ENCODE measurements at places on chromosomes 3 and 15.
A peak's percentile ranks its signal among the peaks of the same experiment; 100 is the strongest.

GRCh38 chr3:14718539-14718938 is 43.6 kb downstream of the C3orf20 start:
- no peak for DNase-seq

GRCh38 chr15:99268431-99268830 is 17.1 kb downstream of the LRRC28 start:
- DNase-seq: no peak

DNA sequence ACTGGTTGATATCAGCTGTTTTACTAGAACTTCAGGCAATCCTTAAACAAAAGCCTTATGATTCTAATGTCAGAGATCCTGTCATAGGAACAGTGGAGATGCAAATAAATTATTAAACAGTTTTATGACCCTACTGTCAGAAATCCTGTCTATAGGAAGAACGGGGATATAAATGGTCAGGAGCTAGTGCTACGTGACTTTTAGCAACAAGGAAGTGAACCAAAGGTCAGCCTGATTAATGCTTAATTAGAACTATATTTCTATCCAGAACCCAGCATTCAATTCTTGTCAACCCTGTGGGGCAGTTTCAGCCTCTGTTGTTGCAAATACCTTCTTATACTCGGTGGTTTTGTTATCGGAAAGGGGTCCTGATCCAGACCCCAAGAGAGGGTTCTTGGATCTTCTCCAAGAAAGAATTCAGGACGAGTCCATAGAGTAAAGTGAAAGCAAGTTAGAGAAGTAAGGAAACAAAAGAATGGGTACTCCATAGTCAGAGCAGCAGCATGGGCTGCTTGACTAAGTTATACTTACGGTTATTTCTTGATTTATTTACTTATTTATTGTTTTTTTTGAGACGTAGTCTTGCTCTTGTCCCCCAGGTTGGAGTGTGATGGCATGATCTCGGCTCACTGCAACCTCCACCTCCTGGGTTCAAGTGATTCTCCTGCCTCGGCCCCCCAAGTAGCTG is 59.9 kb upstream of the RNU6-1 start:
- no peak for DNase-seq

GRCh38 chr3:45506084-45506483 is 88.5 kb upstream of the LIMD1 start:
- peak; percentile 26 for DNase-seq

GRCh38 chr3:61914276-61914675 is 352.9 kb downstream of the PTPRG start:
- DNase-seq: no peak

- no peak for DNase-seq
These were observed 28.7 kb upstream of the SAMMSON start for GRCh38 chr3:69970827-69971226.

DNA sequence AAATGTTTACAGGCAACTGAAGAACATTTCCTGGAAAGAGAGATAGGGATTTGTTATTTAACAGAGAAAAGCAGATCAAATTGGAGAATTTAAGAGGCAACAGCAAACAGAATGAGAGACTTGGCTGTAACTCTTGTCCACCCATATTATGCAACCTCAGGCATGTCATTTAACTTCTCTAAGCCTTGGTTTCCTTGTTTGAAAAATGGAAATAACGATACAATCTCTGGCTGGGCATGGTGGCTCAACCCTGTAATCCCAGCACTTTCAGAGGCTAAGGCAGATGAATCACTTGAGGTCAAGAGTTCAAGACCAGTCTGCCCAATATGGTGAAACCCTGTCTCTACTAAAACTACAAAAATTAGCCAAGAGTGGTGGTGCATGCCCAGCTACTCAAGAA is 23.7 kb downstream of the ARRDC4 start:
- no peak for DNase-seq

DNA sequence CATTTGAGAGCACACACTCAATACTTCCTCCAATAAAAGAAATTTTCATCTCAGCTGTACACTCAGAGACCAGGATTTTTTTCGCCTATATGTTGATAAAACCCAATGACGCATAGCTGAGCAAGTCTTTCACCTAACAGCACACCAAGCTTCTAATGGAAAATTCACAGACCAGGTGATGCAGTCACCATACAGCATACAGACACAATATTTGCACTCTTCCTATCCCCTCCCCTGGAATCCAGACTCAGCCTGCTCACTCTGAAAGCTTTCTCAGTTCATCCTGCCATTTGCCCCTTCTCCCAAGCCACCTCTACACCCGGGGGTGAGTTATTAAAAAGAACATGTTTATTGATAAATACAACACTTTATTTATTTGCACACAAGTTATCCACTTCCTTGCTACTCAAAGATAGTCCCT is 1.7 kb downstream of the TBC1D5 start:
- DNase-seq: no peak

GRCh38 chr15:66703540-66703941 is 1.5 kb downstream of the SMAD6 start:
- no peak for DNase-seq

Data from stimulated activated CD4-positive, alpha-beta T cell treated with anti-CD3 and anti-CD28 coated beads, Interleukin-4, amount 100 ng/mL, for 24 hours (primary cell).